ENCODE measurements at places on chromosomes 3 and 15.

DNA sequence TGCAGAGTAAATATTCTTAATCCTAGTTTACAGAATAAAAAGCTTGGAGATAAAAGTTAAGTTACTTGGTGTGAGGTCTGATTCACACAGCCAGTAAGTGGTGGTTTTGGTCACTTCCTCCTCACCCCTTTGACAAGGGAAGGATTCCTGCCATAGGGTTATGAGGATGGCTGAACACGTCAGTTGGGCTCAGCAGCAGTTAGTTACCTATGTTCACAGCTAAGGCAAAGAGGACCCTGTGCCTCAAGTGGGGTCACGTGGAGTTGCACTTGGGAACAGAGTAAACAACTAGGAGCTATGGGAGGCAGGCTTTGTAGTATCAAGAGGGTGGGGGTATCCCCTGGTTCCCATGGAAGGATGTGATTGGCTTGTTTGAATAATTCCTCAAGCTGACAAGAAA lies 232.2 kb downstream of the UBE2E2 start:
- no peak for DNase-seq

DNA sequence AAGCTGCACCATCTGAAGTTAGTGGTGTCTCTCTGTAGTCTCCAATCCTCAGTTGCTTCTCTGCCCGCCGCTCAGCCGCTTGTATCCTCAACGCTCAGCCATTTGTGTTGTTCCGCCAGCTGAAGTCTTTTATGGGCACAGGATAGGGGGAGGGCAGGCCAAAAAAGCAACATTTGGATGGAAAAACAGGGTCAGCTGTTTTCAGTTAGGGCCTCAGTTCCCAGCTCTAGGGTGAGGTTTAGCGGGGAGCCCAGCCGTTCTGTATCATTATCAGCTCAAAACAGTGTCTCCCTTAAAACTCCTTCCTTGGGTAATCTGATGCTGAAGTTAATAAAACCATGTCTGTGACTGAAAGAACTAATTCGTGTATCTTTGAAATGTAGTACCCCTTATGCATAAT lies 329.5 kb upstream of the AZI2 start:
- DNase-seq = no peak

GRCh38 chr15:64869501-64869900 lies 27.8 kb downstream of the PLEKHO2 start:
- no peak for DNase-seq

GRCh38 chr3:27568393-27568792 lies 84.2 kb upstream of the SLC4A7 start:
- no peak for DNase-seq

DNA sequence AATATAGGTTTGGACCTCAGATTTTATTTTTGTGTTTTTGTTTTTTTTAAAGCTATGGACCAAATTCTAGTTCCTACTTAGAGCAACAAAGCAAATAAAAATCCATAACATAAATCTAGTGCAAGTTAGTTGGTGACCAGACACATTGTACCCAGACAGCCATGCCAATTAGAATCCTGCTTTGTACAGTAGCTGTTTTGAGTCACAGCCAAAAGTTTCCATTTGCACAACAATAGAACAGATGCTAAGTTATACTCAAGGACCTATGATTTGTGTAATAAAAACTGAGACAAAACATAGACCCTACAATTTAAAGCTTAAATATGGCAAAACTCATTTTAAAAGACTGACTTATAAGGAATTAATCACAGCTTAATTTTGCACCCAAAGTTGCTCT lies 513.1 kb upstream of the CBLB start:
- no peak for DNase-seq

GRCh38 chr3:114400371-114400770 lies 106.5 kb downstream of the TIGIT start:
- no peak for DNase-seq

- no peak for DNase-seq
Observed at GRCh38 chr15:27595211-27595610, 503.9 kb downstream of the OCA2 start.

Measured in GM06990 (cell line).